ENCODE measurements at places on chromosomes 7 and 10.

DNA sequence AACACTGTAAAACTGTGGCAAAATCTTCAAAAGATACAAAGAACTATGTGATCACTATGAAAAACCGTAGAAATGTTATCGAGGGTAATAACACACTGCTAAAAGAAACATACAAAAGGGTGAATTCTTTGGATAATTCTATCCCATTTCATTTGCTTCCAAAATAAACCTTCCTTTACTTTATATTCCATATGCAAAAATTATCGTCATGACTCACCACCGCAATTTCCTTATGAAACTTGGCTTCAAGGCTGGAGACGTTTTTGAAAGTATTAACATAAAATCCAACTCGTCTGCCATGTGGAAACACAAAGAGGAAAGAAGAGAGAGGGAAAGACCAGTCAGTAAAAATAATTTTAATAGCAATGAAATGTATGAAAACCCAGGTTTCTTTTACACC is 165.2 kb downstream of the AMPH start:
- no peak for DNase-seq

GRCh38 chr7:134179036-134180011 is 52.2 kb downstream of the LRGUK start:
- no peak for DNase-seq

GRCh38 chr10:104317269-104317710 is 21.0 kb downstream of the ITPRIP start:
- no peak for DNase-seq

- no peak for DNase-seq
Measured at GRCh38 chr10:72445851-72446250, 91.1 kb upstream of the DNAJB12 start.

DNA sequence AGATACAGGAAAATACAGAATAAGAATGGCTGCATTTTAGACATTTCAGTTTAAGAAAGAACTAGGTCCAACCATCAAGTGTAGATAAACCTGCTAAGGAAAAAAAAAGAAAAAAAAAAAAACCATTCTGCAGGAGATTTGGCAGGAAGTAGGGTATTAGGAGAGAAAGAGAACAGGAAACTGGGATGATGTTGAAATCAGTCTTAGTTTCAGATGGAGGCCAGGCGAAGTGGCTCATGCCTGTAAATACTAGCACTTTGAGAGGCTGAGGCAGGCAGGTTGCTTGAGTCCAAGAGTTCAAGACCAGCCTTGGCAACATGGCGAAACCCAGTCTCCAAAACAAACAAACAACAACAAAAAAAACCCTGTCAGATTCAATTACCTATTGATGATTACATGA is 120.2 kb downstream of the RAB11FIP2 start:
- DNase-seq, result no peak

GRCh38 chr7:2037808-2038522 is 194.8 kb downstream of the MAD1L1 start:
- DNase-seq, result peak; percentile 33

DNA sequence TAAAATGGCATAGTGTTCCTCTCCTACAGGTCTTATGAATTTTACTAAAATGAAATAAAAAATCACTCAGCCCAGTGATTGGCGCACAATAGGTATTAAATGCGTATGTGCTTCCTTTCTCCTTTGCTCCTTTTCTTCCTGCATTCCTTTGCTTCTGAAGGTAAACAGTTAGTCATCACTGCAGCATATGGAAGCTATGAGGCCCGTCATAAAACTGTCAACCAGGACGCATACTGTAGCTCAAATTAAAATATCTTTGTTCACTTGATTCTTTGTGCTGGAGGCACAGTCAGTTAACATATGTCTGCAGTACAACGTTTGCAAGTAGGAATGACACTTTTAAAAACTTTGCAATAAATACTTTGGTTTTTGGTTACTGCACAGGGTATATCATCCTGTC is 374.7 kb downstream of the TCERG1L start:
- DNase-seq, result no peak

- DNase-seq, result no peak
Measured at GRCh38 chr7:127888825-127889224, 142.4 kb downstream of the LRRC4 start.

- no peak for DNase-seq
Measured at GRCh38 chr7:150648353-150649079, 16.3 kb upstream of the GIMAP6 start.

DNA sequence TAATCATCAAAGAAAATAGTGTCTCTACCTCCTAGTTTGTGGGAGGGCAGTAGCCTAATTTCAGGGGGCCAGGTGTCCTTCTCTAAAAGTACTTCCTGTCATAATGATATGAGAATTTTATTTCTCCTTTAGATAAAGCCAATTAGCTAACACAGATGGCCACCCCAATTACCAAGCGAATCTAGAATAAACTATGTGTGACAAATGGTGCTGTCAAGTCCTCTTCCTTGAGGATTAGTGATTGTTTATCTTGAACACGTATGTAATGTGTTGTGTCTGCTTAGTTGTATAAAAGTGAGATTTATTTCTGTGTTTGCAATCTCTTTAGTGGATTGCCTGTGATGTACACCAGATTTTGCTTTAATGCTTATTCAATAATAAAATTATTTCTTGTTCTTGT is 1120.0 kb downstream of the SORCS1 start:
- no peak for DNase-seq

All from T-helper 1 cell (primary cell).